ENCODE measurements at places on chromosomes 2 and 18. TPM values are rescaled to one million over a fixed set of nuclear protein-coding genes. Genes with fewer than 3 reads are reported as not detected.

The HOXD4 gene
- not detected for total RNA-seq

The CSRNP3 gene
- 4.0 TPM for total RNA-seq

The ANKRD36 gene
- 4.3 TPM for total RNA-seq

The AUP1 gene
- total RNA-seq = 46.9 TPM

The BARD1 gene
- total RNA-seq = 8.1 TPM

The DSG1 gene
- 1.3 TPM for total RNA-seq

The DSEL gene
- total RNA-seq = 1.6 TPM

- no peak for DNase-seq
Measured at GRCh38 chr18:75395137-75395536, 32.4 kb downstream of the SMIM21 start.

GRCh38 chr2:236548179-236548921 lies 21.3 kb upstream of the ACKR3 start:
- no peak for DNase-seq

- DNase-seq = no peak
Measured at GRCh38 chr2:197847651-197848401, 43.4 kb downstream of the PLCL1 start.

GRCh38 chr2:184078496-184078895 lies 519.8 kb upstream of the ZNF804A start:
- DNase-seq = no peak

GRCh38 chr2:230589497-230590015 lies 123.1 kb upstream of the CAB39 start:
- no peak for DNase-seq

- DNase-seq = no peak
Measured at GRCh38 chr2:52916981-52917380, 850.6 kb upstream of the CHAC2 start.

- DNase-seq = no peak
Measured at GRCh38 chr18:8989855-8990254, 112.6 kb upstream of the NDUFV2 start.

DNA sequence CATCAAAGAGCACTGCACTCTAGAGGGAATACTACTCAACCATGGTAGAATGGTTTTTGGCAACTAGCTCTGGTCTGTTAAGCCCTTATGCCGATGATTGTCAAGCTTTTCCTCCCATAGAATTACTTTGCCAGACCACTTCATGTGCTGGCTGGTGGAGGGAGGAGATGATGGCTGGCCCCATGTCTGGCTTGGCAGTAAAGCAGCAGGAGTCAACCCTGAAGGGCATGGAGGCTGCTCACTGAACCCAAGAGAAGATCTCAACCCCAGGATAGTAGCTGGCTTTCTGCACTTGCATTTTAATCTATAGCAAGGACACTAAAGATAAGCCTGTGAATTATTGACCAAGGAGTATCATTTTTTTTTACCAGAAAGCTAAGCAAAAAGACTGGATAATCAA lies 309.9 kb downstream of the PIEZO2 start:
- DNase-seq = no peak

GRCh38 chr2:184646177-184646576 lies 47.8 kb downstream of the ZNF804A start:
- DNase-seq = no peak

DNA sequence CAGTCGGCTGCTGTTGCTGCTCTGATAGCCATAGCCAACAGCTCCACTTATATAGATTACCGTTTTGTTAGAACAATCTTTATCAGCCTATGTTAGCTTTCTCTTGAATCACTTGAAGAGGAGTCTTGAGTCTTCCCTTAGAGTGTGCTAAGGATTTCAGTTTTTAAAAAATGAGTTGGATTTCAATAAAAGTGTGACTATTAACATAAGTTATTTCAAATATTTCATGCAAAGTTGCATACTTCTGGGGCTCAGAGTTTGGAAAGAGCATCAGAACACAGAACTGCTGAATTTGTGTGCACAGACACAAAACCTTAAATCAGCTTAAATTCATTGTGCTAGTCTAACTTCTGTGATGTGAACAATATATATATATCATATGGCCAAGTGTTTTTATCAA lies 174.7 kb downstream of the MTX2 start:
- DNase-seq = no peak

DNA sequence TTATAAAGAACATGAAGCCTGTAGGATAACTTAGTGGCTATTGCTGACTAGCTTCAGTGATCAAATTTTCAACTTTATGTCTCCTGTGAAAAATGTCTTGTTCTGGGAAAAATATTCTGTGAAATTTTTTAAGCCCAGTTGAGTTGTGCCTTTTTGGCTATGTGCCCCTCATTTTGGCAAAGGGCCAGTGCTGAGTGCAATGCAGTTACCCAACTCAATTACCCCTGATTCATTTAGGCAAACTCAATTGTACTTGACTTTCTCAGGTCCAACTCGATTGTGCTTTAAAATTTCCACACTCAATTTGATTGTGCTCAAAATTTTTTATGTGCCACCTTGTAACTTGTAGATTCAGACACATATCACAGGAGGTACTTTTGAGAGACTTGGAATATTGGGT lies 548.8 kb upstream of the NRP2 start:
- DNase-seq = peak; percentile 16

DNA sequence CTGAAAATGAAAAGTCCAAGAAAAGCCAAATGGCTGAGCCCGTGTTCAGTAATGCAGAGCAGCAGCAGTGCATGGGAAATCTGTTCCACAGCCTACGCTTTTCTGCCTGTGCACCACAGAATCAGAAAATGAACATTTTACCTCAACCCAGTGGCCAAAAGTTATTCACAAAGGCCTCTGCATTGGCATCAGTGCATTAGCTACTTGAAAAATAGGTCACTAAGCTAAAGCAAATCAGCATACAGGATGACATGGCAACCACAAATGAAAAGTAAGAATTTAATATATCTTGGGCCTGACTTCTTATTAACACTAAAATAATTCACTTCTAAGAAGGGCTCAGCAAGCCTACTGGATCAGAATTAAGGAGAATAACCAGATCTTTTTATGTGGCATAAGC lies 1145.3 kb upstream of the CHAC2 start:
- DNase-seq = no peak

GRCh38 chr18:5519448-5520298 lies 24.1 kb downstream of the EPB41L3 start:
- no peak for DNase-seq

GRCh38 chr2:144015655-144016245 lies 504.2 kb downstream of the ZEB2 start:
- no peak for DNase-seq

DNA sequence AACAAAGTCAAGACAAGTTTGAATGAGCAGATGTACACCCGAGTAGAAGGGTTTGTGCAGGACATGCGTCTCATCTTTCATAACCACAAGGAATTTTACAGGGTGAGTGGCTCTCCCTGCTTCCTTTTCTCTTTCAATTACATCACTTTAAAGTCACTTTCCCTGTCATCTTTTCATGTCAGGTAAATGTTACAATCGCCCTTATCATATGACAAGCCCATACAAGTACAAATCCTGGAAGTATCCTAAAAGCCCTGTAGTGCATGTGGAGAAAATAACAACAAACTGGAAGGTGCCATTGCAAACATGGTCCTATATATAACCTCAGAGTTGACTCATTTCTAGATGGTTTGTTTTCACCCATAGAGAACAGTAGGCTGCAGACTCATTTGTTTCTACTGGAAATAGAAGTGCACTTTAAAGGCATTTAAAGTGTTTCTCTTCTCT lies 126.0 kb downstream of the SP100 start:
- DNase-seq = no peak

- no peak for DNase-seq
Measured at GRCh38 chr2:146523196-146523595, 1321.6 kb upstream of the ACVR2A start.

GRCh38 chr2:98608962-98609604 lies 694 bp downstream of the UNC50 start:
- DNase-seq = no peak

DNA sequence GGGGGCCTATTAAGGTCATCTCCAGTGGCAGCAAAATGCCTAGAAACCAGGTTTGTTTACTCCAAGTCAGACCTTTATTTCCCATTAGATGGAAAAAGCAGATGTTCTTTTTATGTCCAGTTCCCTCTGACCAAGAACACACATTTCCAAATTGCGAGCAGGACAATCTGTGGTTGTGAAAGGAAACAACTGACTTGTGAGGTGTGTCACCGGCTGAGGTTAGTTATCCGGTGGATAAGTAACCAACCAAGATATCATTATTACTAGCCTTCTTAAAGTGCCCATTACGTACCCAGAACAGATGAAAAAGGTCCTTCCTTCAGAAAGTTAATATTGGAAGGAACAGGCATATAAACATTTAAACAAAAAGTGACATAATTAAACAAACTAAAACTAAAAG lies 112.9 kb downstream of the THADA start:
- DNase-seq = no peak

DNA sequence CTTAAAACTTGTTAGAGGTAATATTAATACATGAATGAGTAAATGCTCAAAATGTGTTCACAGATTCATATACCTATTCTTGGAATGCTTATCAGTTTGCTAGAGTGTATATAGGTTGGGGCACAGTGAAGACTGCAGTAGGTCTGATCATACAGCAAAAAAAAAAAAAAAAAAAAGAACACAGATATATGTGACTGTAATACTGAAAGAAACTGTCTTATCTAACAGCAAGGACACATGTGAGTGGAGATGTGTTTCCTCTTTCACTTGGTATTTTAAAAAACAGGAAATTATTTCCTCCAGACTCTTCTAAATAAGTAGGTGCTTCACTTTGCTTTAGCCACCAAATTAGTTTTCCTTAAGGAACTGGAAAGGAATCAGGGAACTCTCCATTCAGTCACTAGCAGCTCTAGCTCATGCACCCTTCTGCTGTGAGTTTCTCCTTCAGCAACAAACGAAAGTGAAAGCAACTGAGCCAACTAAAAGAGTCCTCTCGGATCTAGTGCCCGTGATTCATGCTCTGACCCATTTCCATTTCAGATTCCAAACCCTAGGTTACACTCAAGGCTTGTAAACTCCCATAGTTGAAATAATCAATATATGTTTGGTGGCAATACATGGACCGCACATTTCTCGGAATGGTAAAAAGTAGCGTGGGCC lies 98.5 kb downstream of the DSEL start:
- no peak for DNase-seq

DNA sequence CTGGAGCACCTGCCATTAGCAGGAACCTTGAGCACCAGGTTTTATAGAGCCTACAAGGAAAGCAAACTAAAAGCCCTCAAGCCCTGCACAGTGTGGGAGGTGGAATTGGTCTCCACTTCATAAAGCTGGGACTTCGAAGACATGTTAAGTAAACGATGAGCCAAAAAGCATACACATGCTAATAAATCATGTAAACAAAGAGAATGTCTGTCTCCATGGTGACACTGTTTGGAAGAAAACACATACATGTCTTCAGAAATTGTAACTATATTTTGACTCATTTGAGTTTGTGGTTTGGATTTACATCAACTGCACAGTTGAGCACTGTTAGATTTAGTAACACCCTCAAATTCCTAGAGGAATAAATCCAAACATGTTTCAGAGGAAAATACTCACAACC lies 978.5 kb upstream of the LRRTM1 start:
- no peak for DNase-seq

- DNase-seq = no peak
Measured at GRCh38 chr2:9137379-9138150, 69.0 kb upstream of the ASAP2 start.
